ENCODE measurements at places on chromosomes 1 and 21.

GRCh38 chr21:41777951-41778815 lies 11.3 kb upstream of the RIPK4 start:
- peak; percentile 31 for DNase-seq

- DNase-seq: no peak
These were observed 59.8 kb upstream of the CSF1 start for GRCh38 chr1:109850827-109851226.

- no peak for DNase-seq
These were observed 24.0 kb downstream of the TMEM53 start for GRCh38 chr1:44650159-44650831.

DNA sequence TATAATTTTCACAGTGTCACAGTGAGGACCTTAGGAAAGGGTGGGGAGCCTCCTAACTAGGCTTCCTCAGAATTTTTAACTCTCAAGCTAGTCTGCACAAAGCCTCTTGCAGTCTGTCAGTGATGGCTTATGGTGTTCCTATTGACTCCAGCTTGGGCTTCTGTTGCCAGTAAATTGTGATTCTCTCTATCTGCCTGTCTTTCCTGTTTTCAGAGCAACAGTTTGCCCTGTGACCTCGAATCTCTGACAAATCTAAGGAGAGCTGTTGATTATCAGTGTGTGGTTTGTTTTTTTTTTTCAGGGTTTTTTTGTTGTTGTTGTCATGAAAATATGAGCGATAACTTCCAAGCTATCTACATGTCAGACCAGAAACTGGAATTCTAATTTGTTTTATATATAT lies 423.2 kb upstream of the B3GALT2 start:
- DNase-seq: no peak

- peak; percentile 97 for DNase-seq
These were observed 2.0 kb upstream of the CCN1 start for GRCh38 chr1:85578321-85579295.

DNA sequence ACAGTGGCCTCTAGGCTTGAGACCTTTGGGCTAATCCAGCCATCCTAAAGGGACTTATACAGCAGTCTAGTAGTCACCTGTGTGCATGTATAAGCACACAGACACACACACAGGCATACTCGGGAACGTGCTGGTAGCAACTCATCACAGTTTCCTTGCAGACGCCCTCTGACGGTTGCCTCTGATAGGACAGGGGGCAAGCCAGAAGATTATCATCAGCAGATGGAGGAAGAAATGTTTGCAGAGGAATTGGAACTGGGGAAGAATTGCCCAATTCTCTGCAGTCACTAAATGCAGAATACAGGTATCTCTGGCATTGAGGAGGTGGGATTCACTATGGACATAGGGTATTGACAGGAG lies 222.2 kb downstream of the C1orf94 start:
- DNase-seq: no peak

- no peak for DNase-seq
These were observed 323.7 kb upstream of the FAM78B start for GRCh38 chr1:166490437-166490991.

GRCh38 chr1:84862810-84863251 lies 30.2 kb downstream of the LPAR3 start:
- no peak for DNase-seq

DNA sequence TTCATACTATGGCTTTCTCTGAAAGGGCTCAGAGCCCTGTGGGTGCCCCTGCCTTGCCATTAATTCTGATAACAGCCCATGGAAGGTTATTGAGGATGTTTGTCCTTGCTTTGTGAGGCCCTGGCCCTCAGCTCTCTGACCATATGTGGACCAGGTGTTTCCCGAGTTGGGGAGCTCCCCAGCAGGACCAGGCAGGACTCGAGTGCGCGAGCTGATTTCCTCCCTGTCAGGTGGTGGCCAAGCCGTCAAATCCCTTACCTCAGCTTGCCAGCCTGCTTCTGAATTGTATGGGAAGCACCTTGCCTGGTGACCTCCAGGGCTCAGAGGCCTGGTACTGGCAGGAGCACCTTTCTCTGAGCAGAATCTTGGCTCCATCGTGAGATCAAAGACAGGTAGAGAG lies 17.9 kb upstream of the SDE2 start:
- DNase-seq: no peak

GRCh38 chr1:25867210-25867991 lies 8.1 kb downstream of the PAQR7 start:
- no peak for DNase-seq

DNA sequence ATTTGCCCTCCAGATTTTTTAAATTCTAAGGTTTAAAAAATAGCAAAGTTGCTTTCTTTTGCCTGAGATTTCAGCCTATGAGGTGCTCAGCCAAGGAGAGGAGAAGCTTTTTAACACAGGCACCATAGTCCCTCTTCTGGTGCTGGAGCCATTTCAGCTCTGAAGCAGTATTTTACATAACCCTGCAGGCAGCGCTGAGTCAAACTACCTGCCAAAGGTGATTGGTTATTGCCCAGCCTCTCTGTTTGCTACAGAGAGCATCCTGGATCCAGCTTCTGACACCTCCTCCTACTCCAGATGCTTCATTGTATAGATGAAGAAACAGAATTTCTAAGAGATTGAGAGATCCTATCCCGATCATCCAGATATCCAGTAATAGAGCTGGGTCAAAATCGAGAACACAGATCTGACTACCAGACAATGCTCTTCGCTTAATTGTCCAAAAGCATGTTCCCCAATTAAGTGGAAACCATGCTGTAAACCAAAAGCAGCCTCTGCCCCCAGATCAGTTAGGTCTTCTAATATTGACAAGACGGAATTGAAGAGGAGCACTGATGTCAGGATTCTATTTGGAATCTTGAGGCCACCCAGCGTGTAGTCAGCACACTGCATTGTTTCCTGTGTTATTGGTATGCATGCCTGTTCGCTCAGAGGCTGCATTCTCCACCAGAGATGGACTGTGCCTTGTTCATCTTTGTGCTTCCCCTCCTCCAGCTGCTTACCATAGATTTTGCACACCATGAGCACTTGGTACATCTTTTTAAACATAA lies 22.1 kb downstream of the RGS8 start:
- no peak for DNase-seq

GRCh38 chr1:185375583-185375982 lies 58.5 kb upstream of the IVNS1ABP start:
- no peak for DNase-seq

GRCh38 chr1:39562886-39563285 lies 13.7 kb downstream of the PABPC4 start:
- DNase-seq: no peak

- DNase-seq: no peak
These were observed 44.1 kb upstream of the KCNQ4 start for GRCh38 chr1:40739455-40740008.

- no peak for DNase-seq
These were observed 3.4 kb upstream of the TMEM222 start for GRCh38 chr1:27318596-27318995.

- no peak for DNase-seq
These were observed 36.1 kb downstream of the ESRRG start for GRCh38 chr1:216686860-216687766.

- DNase-seq: no peak
These were observed 125.0 kb downstream of the TIAM1 start for GRCh38 chr21:31218830-31219608.

- DNase-seq: no peak
These were observed 244.3 kb upstream of the NRIP1 start for GRCh38 chr21:15309022-15309590.

- peak; percentile 90 for DNase-seq
These were observed 27.7 kb upstream of the DYRK1A start for GRCh38 chr21:37338671-37339551.

DNA sequence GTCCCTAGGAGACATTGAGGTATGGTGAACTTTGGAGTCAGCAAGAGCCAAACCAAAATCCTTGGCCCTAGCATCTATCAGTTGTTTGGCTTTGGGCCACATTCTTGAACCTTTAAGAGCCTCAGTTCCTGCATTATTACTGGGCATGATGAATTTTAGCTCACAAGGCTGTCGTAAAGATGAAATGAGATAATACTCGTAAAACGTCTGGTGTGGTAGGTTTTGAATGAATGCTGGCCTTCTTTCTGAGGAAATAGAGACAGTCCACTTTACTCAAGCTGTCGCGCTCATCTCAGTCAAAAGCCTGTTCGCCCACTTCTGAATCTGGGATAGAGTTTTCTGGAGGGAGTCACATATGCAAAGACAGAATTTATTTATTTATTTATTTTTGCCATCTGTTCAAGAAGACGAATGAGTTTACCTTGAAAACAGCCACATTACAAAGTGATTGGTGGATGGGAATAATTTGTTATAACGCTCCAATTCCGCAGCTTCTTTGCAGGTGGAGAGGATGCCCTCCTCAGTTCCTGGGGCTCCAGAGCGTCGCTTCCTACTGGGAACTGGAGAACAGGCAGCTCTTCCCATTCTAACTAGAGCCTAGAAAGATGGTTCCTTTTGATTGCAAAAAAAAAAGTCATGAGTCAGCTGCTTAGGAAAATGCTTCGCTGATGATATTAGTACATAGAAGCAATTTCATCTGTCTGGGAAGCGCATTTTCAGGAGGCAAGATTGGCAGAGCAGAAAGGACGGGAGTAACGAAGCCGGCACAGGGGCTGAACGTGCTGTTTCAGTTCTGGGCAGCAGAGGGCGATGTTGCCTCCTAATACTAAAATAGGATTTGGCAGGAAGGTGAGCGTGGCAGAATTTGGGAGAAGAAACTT lies 49.9 kb upstream of the CYP2J2 start:
- DNase-seq: peak; percentile 22

DNA sequence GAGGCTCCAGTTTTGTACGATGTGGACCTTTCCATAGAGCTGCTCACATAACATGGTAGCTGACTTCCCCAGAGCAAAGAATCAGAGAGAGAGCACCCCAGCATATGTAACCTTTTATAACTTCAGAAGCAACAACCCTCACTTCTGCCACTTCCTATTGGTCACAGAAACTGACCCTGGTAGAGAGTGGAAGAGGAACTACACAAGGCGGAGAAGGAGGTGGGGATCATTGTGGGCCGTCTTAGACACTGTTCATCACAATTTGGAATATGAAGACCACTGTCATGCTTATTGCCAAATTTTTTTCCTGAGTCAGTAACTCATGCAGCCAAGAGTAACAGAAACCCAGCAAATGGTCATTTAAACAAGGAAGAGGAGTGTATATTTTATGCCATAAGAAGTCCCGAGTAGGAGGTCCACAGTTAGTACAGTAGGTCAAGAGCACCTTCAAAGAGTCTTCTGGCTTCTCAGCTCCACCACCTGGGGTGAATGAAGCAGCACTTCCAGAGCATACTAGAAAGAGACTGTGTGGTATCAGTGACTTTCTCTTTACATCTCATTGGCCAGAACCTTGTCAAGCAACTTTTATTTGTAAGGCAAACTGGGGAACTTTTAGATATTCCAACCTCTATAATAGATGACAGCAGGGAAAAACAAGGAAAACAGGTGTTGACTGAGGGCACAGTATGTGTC lies 71.8 kb downstream of the ODF2L start:
- DNase-seq: no peak

DNA sequence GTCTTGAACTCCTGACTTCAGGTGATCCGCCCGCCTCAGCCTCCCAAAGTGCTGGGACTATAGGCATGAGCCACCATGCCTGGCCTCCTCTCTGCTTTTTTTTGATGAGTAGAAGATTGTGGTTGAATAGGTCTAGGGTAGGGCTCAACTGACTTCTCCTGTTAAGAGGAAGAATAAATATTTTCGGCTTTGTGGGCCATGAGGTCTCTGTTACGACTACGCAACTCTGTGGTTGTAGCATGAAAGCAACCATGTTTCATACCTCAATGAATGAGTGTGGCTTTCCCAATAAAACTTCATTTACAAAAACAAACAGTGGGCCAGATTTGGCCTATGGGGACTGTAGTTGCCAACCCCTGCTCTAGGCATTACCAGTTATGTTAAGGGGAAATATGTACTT lies 67.8 kb downstream of the NID1 start:
- no peak for DNase-seq

DNA sequence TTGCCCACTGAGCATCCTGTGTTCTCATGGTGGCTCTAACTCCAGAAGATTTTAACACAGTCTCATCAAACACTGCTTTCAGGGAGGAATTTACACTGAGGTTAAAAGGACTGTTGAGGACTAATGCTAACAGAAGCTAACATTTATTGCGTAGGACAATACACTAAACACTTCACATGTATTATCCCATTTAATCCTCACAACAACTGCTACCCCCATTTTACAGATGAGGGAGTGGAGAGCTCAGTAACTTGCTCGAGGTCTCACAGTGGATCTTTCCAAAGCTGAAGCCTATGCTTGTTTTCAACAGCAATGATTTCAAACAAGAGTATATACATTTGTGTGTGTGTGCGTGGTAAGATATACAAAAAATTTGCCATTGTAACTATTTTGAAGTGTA lies 13.9 kb downstream of the ATF3 start:
- DNase-seq: no peak

- no peak for DNase-seq
These were observed 10.3 kb downstream of the FHAD1 start for GRCh38 chr1:15257309-15257708.

- DNase-seq: no peak
These were observed 50.9 kb downstream of the DHX9 start for GRCh38 chr1:182889997-182890396.

DNA sequence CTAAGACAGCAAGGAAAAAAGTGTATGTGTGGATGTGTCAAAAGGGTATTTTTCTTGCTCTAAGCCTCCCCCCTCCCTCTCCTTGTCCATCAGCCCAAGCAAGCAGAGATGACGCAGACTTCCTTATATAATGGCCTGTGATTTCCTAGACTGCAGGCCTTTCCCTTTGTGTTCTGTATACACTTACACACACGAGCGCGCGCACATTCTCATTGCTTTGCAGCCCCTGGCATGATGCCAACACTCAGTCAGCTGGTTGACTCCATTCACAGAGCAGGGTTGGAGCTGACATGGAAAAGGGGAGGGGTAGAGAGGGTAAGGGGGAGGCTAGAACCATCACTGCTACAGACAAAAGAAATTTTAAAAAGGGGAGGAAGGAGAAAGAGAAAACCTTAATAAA lies 41.8 kb downstream of the GATAD2B start:
- DNase-seq: no peak

DNA sequence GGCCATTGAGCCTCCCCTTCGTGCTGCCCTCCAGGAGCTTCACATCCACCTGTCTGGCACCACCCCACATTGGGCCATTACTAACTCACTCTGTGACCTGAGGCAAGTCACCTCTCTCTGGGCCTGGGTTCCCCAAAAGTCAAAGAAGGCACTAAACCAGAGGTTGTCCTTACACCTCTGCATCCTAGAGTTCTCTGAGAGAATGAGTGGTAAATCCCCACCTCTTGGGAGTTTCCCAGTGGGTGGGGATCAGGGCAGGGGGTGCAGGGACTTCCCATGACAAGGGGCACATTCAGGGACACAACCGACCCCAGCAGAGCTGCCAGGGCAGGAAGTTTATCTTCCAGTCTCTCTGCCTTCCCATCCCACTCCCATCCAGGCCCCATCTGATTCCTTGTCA lies 99.7 kb downstream of the EPHB2 start:
- DNase-seq: no peak

All from HS-27A (cell line).